ENCODE measurements at places on chromosomes 4 and X. TPM values are rescaled to one million over a fixed set of nuclear protein-coding genes. Genes with fewer than 3 reads are reported as not detected.

GRCh38 chrX:71577682-71578081 is 555 bp upstream of the GCNA start:
- no peaks in the 10 kb centered on the region for H3K27me3 ChIP-seq
- H3K36me3 ChIP-seq: peaks cover 20% of the 10 kb centered on the region
- H3K27ac ChIP-seq: no peak overlapping the region
- peaks cover 5% of the 10 kb centered on the region for H3K4me1 ChIP-seq

DNA sequence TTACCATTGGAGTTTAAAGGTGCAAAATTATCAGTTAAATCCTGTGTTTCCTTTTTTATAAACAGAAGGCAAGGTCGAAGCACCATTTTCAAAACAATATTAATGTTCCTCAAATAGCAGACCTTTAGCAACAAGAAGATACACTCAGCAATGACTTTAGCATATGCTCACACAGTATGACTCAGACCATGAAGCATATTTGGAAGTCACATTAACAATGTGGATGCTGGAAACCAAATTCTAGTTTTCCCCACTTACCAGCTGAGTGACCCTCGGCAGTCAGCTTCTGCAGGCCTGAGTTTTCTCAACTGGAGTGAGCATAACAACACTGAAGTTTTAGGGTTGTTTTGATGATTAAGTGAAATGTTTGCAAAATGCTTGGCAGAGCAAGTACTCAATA is 130.5 kb downstream of the ANK2 start:
- no peak overlapping the region for H3K4me3 ChIP-seq
- DNase-seq: peak; percentile 10
- H3K27me3 ChIP-seq: no peaks in the 10 kb centered on the region
- no peaks in the 10 kb centered on the region for H3K36me3 ChIP-seq
- H3K4me1 ChIP-seq: no peaks in the 10 kb centered on the region
- H3K27ac ChIP-seq: no peak overlapping the region

DNA sequence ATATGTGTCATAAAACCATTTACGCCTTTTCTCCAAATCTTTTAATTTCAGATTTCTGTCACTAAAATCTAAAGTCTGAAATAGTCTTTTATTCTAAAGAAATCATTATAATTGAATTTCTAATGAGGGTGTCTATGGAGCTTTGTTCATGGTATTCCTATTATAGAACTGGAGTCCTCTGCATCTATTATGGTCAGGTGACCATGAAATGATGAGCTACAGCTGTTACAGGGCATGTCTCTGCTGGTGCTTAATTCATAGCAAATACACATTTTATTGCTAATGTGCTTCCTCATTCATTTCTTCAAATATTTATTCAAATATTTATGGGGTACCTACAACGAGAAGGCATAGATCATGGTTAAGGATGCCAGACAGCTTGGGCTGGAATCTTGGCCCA is 126.1 kb downstream of the NAA11 start:
- H3K4me3 ChIP-seq: no peak overlapping the region
- H3K27ac ChIP-seq: no peak overlapping the region
- H3K27me3 ChIP-seq: no peaks in the 10 kb centered on the region
- no peak for DNase-seq

- no peak overlapping the region for H3K4me3 ChIP-seq
- H3K36me3 ChIP-seq: no peaks in the 10 kb centered on the region
- DNase-seq: no peak
- H3K27ac ChIP-seq: no peak overlapping the region
Observed at GRCh38 chr4:143609492-143609891, 91.0 kb downstream of the FREM3 start.

DNA sequence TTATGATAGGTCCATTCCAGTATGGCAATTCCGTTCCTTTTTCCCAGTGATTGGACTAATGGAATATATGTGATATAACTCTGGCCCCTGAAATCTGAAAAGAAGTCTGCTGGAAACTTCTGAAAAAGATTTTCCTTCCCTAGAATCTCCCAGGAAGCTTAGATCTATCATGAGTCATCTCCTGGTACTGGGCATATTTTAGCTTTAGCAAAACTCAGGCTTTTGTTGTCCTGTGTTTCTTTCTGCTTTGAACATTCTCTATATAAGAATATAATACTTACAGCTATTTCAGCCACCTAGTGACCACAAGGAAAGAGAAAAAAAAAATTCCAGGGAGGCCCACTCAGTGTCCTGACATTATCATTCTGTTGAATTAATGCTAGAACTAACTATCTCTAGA is 597.2 kb upstream of the GRIA3 start:
- no peaks in the 10 kb centered on the region for H3K4me1 ChIP-seq
- no peaks in the 10 kb centered on the region for H3K36me3 ChIP-seq
- H3K27me3 ChIP-seq: no peaks in the 10 kb centered on the region
- no peak overlapping the region for H3K27ac ChIP-seq

DNA sequence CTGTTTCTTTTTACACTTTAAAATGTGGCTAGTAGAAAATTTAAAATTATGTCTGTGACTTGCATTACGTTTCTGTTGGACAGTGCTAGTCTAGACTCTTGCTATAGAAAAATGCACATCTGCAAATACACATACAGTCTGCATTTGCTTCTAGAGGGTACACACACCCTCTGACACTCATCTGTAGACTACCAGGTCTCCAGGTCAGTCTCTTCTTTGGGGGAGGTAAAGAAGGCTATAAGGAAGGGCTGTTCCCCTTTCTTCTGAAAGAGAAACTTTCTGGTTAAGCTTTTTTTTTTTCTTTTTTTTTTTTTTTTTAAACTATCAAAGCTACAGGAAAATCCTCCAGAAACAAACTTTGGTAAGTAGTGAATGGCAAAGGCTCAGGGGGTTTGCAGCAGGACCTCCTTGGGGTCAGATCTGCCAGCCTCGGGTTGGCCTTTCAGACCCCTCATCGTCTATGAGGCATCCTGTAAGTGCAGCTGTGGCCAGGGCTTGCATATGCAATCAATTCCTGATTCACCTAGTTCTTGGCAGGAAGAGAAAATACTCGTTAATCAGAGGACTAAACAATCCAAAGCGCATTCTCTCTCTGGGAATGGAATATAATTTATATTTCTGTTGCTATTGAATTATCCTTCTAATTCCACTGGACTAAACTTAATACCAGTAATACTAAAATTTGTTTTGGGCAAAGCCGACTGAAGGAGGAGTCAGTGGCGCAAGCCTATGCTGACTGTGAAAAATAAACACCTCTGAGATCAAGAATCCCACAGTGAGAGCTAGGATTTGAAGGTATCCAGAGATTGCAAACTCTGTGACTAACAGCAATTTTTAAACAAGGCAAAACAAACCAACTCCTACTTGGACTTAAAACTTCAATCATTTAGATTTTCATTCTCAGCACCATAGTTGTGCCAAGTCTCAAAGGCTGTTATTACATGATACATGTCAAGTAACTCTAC is 109.3 kb upstream of the TBC1D9 start:
- no peak overlapping the region for H3K27ac ChIP-seq
- no peaks in the 10 kb centered on the region for H3K27me3 ChIP-seq
- peak; percentile 36 for DNase-seq

DNA sequence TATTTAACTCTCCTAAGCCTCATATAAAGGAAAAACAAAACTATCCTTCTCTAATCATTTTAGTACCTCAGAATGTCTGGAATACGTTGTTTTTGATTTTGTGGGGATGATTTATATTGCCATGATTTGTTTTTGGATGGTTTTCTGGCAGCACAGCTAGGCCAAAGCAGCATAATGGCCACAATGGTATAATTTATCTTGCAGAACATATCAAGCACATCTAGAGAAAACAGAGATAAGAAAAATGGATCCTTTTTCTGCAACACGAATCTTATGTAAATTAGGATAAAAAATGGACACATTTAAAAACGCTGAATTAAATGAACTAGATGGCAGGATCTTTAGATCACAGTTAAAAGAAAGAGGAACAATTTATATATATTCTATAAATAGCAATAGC is 269.9 kb upstream of the FAT4 start:
- H3K36me3 ChIP-seq: no peaks in the 10 kb centered on the region
- DNase-seq: peak; percentile 59
- no peak overlapping the region for H3K27ac ChIP-seq
- H3K27me3 ChIP-seq: no peaks in the 10 kb centered on the region
- no peak overlapping the region for H3K4me3 ChIP-seq
- H3K4me1 ChIP-seq: no peaks in the 10 kb centered on the region

DNA sequence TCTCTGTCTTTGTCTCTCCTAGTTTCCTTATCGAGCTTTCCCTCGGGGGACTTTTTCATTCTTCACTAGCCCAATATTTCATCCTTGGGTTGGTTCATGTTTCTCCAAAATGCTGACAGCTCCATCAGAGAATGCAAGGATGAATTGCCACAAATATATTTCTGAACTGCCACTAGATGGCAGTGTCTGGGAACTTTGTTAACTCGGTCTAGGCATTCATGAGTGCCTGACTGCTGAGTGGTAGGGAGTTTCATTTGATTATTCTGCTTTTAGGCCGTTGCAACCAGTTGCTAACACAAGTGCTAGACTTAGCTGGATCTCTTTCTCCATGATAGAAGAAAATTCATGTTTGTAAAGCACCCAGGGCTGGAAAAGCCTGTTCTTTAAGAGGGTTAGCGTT is 73.5 kb upstream of the RAP2C start:
- H3K36me3 ChIP-seq: no peaks in the 10 kb centered on the region
- DNase-seq: peak; percentile 22
- no peak overlapping the region for H3K27ac ChIP-seq

- H3K4me1 ChIP-seq: no peaks in the 10 kb centered on the region
- DNase-seq: no peak
- H3K27ac ChIP-seq: no peak overlapping the region
- H3K36me3 ChIP-seq: no peaks in the 10 kb centered on the region
- H3K27me3 ChIP-seq: no peaks in the 10 kb centered on the region
- H3K4me3 ChIP-seq: no peak overlapping the region
Observed at GRCh38 chr4:116688536-116688935, 396.8 kb downstream of the TRAM1L1 start.

ANAPC10 gene
- total RNA-seq: 21.0 TPM

SSX2 gene
- not detected for total RNA-seq

FGF13 gene
- total RNA-seq: 5.1 TPM

AR gene
- 8.3 TPM for total RNA-seq

Measured in astrocyte (in vitro differentiated cells and primary cell).